ENCODE measurements at places on chromosomes 12 and 14. TPM values are rescaled to one million over a fixed set of nuclear protein-coding genes. Genes with fewer than 3 reads are reported as not detected.
A peak's percentile ranks its signal among the peaks of the same experiment; 100 is the strongest.

DNA sequence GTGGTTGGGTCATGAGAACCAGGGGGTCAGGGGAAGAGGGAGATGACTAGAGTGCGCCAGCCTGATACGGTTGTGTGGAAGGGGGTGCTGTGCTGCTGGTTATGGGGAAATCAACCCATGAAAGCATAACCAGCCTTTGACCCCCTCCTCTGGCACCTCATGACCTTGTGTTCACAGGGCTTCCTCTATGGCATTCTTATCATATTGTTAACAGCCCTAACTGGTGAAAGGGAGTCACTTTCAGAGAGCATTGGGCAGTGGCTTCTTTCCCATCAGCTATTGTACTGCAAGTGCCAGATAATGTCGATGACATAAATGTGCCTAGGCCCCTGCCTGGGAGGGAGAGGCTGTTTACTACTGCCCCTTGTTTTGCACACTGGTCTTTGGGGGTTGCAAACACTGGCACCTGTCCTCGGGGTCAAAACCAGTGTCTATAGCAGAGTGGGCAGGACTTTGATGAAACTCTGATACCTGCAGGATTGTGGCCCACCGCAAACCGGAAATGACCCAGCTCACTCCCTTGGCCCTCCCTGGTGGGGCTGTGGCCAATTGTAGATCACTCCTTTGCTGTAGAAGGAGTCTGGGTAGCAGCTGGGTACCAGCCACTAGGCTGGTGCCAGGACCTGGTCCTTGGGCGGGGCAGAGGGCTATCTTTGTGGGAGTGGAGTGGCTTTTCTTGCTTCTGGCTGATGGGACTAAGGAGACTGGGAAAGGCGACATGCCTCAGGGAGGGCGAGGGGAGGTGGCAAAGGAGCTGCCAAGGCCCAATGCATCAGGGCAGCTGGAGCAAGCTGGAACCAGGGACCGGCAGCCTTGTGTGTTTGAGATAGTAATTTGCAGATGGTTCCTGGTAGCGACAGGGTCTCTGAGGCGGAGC, 634 bp upstream of the TMEM63C start:
- DNase-seq = no peak

DNA sequence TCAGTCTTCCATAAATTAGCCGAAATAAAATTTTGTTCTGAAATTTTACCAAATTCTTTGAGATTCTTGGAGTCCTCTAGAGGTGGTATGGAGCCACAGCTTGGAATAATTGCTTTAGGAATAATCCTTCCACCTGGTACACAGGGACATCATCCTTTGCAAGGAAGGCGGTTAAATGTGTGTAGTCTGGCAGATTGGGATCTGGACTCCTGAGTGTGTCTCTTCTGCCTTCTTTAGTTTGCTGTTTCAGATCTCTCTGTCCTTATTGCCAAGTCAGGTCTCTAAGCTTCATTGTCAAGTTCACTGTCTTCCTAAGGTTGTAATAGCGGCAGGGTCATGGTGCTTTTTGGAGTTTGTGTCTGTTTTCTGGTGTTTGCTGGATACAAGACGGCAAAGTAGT, 393.9 kb upstream of the RGS6 start:
- DNase-seq = no peak

GRCh38 chr14:54446161-54446693, 5.1 kb upstream of the CNIH1 start:
- DNase-seq = peak; percentile 20

DNA sequence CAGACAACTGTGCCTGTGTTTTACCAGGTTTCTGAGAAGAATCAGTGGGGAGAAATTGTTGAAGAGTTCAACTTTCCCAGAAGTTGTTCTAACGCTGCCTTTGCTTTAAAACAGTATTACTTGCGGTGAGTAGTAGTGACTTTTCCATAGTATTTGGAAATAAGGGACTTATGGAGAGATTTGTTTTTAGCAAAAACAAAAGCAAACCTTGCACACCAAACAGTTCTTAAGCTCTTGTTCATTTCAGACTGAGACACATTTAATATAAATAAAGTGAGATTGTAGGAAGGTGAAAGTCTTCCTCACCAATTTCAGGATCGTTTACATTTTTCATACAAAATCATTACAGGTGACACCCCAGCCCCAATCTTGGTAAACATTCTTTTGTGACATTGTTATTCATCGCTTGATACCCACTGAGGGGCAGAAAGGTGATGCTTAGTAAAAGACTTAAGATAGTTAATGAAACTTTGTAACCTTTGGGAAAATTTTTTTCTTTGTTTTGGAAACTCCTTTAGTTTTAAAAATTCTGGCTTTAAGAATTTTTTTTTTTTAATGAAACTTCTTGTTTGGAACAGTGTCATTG, 1.8 kb downstream of the ARID2 start:
- peak; percentile 8 for DNase-seq

DNA sequence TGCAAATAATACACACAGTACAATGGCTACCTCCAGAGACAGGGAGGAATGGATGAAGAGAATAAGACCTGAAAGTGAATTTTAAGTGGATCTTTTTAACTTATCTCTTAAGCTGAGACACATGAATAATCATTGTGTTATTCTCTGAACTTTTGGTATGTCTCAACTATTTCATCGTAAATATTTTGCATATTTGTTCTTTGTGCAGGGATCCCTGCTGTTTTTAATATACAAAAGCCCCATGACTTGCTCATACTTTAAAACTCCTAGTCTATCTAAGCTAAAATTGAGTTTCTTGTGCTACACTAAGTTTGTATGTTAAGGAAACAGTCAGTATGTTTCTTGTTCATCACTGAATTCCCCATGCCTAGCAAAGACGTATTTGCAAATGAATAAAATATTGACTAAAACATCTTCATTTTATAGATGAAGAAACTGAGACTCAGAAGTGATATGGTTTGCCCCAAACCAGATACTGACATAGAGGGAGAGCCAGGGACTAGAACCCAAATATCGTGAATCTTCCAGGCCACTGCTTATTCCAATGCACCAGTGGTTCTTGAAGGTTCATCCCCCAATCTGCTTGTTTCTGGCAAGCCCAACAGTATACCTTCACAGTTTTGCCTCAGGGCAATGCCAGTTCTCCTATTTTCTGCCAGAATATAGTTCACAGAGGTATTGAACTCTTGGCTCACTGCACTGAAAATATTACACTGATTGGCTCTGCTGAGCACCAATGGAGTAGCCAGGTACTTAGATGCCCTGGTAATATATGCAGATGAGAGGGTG, 356.9 kb downstream of the MED13L start:
- no peak for DNase-seq

DNA sequence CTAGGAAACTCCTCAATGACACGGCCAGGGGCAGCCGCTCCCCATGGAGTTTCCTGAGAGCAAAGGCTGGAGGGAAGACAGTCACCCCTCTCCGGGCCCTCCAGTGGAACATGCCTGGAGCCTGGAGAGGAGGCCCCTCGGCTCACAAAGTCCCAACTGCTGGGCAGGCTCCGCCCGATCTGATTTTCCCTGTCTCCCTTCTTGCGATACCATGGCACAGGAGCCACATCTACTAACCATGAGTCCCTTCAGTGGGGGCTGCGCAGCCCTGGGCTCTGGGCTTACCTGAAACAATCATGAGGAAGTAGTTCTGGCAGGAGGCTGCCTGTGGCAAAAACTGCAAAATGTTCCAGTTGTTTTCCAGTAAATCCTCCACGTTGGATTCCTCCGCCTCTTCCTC, 15.3 kb downstream of the P2RX2 start:
- DNase-seq = no peak

DNA sequence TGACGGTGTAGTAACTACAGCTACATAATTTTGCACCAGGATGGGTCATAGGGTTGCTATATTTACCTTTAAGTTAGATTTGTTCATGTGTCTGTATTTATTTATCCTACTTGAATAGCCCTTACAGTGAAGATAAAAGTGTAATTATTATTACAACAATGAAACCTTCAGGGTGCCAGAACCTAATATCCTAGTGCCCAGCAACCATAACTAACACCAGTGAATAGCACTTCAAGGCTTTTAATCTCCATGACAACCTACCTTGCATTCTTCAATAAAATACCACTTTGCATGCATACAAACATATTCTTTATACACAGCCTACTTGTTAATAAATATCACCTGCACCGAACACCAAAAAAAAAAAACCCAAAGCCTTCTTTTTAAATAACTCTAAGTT, 58.7 kb upstream of the G2E3 start:
- DNase-seq = no peak

CCDC198 gene
- total RNA-seq = 2.2 TPM

ZNF740 gene
- 14.9 TPM for total RNA-seq

PTPRB gene
- total RNA-seq = 29.4 TPM

TAS2R30 gene
- 22.4 TPM for total RNA-seq

Data from umbilical cord (tissue), 2 donors.